ENCODE measurements at places on chromosomes 4 and X.

DNA sequence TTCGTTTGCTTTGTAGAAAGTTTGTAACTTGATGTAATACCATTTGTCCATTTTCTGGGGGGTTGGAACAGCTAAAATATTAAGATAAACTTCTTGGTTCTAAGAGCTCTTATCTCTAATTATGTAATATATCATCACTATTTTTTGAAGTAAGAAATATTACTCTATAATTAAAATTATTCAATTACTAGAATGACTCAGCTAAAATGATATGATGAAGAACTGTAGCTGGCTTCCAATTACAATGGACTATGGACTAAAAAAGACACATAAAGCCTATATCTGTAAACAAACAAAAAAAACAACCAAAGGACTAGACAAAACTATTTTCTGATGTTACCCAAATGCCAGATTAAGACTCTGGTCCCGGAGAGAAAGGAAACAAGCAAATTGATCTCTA is 569.4 kb downstream of the PCDH18 start:
- no peak for DNase-seq

DNA sequence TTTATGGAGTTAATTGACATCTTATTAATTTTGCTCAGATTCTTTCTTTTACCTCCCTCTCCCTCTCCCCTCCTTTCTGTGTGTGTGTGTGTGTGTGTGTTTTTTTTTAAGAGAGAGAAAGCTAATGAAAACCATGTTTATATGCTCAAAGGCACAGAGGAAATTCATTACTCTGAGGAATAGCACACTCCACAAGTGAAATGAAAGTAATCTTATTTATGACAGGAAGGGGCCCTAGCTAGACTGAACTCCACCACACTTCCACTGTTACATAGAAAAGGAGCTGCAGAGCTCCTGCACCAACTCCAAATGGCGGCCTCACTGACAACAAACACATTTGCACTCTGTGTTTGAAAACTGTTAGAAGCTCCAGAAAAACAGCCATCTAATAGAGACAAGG is 150.6 kb downstream of the RASL11B start:
- DNase-seq: peak; percentile 38

DNA sequence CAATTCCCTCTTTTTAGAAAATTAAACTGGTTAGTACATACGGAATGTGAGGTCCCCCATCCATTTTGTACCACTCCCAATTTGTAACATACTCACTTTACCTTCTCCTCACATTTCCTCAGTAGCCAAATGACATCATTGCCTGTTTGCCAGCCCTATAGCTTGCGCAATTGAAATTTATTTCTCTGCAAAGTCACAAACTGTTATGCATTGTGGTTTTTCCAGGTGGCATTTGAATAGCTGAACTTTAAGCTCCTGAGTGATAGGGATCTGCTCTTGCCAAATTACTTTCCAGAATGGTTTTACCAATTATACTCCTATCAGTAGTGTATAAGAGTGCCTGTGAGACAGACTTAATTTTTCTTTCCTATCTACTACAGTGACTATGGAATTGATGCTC is 7.7 kb downstream of the COL4A5 start:
- DNase-seq: no peak

DNA sequence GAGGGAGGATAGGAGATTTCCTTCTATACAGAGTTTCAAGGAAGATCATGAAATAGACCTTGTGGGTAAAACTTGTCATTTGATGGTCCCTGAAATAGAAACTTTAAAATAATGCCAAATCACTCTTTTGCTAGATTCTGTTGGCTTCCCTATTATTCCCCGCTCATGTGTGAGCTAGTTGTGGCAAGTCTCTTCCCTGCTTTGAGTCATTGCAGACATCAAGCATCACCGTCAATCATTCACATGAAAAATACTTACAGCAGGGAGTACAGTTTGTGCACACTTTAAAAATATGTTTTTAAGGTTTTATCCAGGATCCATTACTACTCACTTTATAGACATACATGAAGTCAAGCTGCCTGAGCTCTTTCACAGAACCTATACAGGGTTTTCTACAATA is 35.2 kb upstream of the INPP4B start:
- DNase-seq: no peak

GRCh38 chrX:109890300-109890699 is 112.6 kb upstream of the TMEM164 start:
- no peak for DNase-seq

GRCh38 chr4:26362745-26363439 is 42.1 kb downstream of the RBPJ start:
- no peak for DNase-seq

DNA sequence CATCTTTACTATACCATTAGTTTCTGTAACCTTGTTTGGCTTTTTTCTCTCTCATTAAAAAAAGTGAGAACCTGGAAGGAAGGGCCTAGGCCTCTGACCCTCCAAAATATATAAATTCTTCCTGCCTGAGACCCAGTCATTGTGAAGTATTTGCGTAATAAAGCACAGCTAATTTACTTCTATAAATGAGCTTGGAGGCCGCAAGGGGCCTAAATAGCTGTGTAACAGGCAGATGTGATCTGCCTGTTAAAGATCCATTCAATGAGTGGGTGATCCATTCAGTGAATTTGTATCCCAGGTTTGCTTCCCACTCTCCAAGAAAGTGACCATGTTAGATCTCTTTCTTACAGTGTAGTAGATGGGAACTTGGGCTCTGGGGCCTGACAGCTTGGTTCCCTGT is 595 bp upstream of the PYURF start:
- DNase-seq: no peak

DNA sequence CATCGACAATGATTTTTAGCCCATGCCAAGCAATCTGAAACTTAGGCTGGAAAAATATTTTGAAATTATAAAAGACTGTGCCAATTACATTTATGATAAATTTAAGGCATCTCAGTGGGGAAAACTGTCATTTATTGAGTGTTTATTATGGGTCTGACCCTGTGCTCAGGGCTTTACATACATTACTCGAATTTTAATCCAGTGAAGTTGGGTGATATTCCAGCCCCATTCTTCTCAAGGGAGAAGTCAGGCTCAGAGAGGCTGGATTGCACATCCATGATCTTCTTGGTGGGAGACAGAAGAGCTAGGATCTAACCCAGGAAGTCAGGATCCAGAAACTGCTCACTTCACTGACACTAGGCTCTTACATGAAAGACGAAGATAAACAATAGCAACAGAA is 260.8 kb downstream of the QDPR start:
- DNase-seq: no peak

GRCh38 chr4:138053641-138054301 is 188.4 kb downstream of the SLC7A11 start:
- peak; percentile 59 for DNase-seq

- no peak for DNase-seq
Observed at GRCh38 chr4:27094783-27095182, 234.1 kb downstream of the STIM2 start.

DNA sequence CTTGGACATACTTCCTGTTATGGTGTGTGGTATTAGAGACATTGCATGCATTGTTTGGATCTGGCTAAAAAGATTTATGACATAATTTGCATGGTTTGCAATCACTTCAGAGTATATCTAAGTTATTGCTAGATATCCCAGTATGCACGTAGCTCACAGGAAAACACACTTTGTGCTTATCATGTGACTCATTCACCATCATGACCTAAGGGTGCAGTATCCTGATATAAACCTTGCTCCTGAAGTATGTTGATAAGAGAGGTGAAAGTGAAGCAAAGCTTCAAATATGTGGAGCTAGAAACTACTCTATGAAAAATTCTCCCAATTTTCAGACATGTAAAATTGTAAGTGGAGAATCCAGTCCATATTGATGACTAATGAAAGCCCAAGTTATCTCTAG is 46.9 kb upstream of the GRXCR1 start:
- DNase-seq: no peak

GRCh38 chrX:108020631-108021030 is 24.2 kb upstream of the VSIG1 start:
- no peak for DNase-seq

DNA sequence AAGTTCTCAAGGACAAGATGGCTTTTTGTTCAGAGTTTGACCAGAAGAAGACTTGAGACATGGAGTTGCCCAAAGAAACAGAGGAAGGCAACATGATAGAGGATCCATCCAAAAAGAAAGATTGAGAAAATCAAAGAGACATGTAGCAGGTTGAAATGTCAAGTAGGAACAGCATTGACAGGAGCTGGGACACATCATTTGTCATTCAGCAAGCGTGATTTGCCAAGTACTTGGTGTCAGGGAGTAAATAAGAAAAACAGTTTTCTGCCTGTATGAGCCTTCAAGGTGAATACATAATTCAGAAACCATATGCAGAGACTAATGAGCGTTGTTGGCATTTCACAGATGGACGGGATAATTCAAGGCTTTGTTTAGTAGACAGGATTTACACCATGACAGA is 11.2 kb downstream of the SMIM31 start:
- no peak for DNase-seq

DNA sequence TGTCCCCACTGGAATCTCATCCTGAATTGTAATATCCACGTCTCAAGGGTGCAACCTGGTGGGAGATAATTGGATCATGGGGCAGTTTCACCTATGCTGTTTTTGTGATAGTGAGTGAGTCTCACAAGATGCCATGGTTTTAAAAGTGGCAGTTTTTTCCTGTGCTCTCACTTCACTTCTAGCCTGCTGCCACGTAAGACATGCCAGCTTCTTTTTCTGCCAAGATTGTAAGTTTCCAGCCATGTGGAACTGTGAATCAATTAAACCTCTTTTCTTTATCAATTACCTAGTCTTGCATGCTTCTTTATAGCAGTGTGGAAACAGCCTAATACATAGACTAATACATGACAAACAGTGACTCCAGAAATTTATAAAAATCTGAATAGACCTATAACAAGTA is 1131.8 kb downstream of the PCDH7 start:
- DNase-seq: no peak

GRCh38 chr4:186900984-186901383 is 177.3 kb upstream of the FAT1 start:
- no peak for DNase-seq

GRCh38 chr4:186192066-186192612 is 772 bp downstream of the CYP4V2 start:
- DNase-seq: no peak

DNA sequence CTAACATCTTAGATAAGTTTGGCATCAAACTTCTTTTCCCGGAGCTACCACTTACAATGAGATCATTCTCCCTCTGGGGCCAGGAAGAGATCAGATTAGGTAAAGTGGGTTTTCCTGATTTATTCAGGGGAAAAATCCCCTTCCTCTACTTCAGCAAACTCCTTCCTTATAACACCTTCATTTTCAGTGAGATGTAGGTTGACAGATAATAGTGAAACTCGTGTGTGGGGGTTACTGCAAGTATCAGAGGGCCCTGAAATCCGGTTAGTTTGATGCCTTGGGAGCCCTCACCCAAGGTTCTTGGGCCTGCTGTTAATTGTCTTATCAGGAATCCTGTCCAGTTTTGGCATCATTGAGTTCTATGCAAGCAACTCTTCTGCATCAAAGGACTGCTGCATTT is 10.8 kb downstream of the FTHL17 start:
- DNase-seq: no peak

- DNase-seq: no peak
Observed at GRCh38 chrX:134236626-134237614, at the start of gene CCDC160. CCDC160 (plus strand) TSS chrX:134237182; CDS start chrX:134244801, 7,619 bp downstream.

DNA sequence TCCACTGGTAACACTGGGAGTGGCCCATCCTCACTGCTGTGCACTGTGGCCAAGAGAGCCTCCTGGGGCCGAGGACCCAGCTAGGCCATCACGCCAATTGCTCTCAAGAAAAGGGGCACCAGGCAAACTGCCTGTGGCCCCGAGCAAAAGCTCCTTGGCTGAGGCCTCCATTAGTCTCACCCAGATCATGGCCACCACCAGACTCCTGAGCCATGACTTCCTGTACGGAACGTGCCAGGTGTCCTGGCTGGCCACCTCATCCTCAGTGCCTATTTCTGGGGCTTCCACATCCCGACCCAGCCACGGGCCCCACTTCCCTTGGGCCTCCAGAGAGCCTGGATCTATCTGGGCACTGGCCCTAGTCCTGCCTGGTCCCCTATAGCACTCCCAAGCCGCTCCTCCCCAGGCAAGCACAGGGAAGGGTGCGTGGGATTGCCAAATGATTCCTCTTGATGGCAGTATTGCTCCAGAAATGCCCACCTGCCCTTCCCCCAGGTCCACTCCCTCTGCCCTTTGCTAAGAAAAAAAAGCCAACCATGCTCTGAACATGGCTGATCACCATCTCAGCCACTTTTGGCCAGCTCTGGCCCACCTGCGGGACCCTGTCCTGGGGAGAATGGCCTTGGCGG is 212.6 kb upstream of the AGTR2 start:
- DNase-seq: no peak

DNA sequence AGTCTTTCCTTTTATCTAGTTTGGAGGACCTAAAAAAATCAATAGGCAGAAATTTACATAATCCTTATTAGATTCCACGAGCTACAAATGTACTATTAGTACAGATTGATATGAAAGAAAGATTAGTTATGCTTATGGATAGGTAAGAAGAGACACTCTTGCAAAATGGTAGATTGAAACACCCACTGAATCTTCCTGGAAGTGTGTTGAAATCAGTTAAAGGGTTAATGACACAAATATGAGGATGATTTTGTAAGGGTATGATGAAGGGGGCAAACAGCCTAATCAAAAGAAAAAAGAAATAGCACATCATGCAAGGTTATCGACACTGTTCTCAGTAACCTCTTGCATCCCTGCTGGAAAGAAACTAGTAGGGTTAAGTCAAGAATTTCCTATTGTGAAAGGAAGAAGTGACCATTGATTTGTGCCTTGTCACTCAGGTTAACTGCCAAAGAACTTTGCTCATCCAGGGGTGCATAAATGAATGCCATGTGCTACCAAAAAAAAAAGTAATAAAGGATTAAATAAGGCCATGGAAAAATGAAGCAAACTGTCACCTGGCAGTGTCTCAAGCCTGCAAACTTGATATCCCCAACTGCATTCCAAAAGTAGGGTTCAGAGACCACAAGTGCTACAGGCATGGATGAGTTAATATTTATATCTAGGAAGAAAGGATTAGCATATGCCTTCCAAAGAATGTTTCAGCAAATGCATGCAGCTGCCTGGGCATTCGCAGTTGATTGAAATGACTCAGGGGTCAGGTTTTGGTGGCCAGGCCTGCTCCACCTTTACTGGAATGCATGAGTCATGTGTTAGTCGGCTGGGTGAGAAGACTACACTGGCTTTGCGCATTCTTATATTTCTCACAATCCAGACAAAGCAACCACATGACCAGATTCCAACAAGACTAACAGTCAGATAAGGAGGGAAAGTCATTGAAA is 78.3 kb upstream of the ATXN3L start:
- peak; percentile 97 for DNase-seq

GRCh38 chr4:105389167-105389566 is 84.7 kb downstream of the PPA2 start:
- DNase-seq: no peak

GRCh38 chr4:145348291-145348690 is 133.4 kb upstream of the SMAD1 start:
- no peak for DNase-seq

Data from BJ (cell line).